ENCODE measurements at places on chromosomes 2 and 18.

DNA sequence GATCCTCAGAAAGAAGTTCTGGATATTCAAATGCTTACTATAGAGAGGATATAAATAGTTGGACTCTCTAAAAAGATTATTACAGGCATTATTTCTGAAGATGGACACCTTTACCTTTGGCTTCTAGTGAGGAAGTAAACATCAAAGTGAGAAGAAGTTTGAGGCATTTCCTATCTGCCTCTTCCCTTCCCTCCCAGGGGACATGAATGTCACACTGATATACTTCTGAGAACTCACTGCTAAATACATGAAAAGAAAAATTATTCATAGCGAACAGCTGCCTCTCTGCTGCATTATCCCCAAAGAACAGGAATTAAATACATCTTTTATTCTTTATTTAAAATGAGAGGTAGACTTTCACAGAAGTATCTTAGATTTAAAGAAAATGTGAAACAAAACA lies 63.6 kb upstream of the PGAP1 start:
- DNase-seq: no peak

DNA sequence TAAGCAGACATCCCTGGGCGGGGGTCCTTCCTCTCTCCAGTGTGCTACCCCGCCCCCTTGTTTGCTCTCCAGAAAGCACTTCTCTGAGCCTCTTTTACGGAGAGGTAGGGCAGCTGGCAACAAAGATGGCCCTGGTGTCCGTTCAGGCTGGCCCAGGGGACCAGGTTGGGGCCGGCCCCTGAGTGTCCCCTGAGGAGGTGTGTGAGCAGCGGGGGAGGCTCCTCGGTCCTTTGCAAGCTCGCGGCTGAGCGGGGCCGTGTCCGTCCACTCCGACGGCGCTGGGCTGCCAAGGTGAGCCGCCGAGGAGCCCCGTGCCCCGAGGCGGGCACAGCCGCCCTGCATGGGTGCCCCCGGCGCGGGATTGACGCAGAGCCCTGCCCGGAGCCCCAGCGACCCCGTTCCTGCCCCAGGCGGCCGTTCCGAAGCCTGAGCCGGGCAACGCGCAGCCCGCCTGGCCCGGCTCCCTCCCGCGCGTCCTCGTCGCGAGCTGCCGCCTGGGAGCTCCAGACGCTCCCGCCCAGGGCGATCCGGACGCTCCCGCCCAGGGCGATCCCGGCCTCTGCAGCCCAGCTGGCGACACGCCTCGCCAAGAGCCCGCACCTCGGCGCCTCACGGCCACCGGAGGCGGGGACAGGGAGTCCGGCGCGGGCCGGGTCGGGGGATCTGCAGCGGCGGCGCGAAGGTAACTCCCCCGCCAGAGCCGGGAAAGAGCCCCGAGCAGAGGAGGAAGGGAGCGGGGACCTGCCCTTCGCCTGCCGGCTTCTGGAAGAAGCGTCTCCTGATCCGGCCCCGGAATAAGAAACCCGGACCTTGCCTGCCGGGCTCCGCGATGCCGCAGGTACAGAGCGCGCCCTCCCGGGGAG lies at the start of gene PROKR1:
TSS of gene PROKR1 (plus strand) at position 569 of the 863 bp plus-strand sequence. CDS start 2,243 bp downstream, outside the sequence.
- no peak for DNase-seq

DNA sequence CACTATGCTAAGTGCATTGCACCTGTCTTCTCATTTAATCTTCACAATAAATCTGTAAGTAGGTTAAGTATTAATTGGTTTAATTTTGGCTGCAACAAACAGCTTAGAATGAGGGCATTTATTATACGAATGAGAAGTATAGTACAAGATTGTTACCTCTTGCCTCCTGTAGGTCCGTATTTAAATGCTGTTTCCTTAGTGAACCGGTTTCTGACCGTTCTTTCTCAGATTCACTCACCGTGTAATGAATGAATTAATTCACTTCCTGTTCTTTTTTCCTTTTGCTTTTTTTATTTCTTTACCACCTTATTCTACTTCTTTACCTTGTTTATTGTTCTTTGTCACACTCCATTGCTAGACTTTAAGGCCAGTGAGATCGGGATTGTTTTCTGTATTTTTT lies 153.8 kb upstream of the RASGRP3 start:
- DNase-seq: no peak

DNA sequence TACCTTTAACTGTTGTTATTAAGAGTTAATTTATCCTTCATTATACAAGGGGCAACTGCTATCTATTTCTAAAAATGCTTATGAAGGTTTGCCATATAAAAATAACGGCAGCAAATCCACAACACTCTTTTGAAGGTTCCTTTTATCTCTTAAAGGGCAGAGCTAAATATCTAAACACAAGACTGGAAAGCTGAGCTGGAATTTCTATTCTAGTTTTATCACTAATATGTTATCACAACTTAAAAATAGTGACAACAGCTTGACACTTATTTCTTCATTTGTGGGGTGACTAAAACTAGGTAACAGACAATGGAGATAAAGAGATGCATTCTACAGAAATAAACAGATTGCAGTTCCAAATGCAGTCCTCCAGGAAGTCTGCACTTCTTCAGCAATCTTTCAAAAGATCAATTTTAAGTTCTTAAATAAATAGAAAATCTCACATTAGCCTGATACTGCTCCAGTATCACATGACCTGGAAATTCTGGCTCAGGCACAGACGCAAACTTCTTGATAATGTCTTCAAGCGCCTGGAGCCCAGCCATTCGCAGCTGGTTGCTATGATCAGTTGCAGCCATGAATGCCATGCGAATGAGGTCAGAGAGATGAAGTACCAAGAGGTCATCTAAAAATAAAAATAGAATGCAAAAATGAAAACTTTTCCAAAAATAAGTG lies 54.0 kb upstream of the STRN start:
- no peak for DNase-seq

DNA sequence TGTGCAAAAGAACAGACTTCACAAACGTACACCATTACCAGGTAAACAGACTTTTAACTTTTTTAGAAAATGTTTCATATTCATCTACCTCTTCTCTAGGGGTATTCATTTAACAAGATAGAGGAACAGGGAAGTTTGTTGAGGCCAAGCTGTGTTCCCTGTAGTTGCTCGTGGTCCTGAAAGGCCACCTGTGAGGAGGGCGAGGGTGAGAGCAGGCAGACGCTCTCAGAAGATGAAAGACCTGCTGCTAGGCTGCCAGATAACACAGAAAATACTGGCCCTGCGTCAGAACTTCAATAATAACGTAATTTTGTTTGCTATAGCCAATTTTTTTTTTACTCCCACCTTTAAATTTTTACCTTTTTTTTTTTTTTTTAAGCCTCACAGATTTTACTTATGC lies 42.0 kb downstream of the SOCS6 start:
- no peak for DNase-seq

DNA sequence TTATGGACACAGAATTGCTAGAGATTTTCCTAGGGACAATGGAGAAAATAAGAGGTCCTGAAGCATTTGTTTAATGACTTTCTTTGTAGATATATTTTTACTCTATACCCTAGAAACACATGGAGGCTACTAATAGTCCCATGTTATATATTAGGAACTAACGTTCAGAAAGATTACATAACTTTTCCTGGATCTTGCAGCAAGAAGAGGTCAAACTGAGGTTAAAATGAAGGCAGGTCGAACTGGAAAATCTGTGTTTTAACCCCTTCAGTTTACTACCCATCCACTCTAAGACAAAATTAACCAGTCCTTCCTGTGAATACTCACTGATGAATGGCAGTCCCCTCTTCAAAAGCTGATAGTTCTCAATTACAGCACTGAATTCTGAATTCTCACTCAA lies 1415.8 kb upstream of the CELF4 start:
- DNase-seq: no peak

DNA sequence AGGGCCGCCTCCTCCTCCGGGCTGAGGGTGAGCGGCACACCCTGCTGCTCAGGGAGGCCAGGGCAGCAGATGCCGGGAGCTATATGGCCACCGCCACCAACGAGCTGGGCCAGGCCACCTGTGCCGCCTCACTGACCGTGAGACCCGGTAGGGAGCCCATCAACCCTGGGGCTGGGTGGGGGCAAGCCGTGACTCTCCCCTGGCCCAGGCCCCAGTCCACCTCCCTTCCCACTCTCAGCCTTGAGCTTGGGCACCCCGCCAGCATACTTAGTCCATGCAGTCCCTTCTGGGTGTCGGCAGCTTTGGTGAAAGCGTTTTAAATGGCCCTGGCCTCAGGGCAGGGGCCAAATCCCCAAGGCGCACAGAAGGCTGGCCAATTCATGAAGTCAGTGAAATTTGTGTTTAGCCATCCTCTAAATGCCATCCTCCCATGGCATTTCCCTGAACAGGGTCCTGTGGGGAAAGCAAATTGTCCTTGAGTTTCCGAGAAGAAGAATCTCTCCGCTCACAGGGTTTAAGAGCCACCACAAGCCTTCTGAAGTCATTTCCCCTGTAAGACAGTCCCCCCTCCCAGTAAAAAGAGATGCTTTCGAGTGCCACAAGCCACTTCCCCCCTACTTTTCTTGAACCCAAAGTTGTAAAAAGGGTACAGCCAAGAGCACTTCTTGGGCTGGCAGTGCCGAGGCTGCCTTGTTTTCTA lies 17.2 kb downstream of the SPEG start:
- DNase-seq: no peak
